Mesenteric fat pad (tissue), 1 donor: ENCODE measurements at places on chromosomes 7 and 10.

DNA sequence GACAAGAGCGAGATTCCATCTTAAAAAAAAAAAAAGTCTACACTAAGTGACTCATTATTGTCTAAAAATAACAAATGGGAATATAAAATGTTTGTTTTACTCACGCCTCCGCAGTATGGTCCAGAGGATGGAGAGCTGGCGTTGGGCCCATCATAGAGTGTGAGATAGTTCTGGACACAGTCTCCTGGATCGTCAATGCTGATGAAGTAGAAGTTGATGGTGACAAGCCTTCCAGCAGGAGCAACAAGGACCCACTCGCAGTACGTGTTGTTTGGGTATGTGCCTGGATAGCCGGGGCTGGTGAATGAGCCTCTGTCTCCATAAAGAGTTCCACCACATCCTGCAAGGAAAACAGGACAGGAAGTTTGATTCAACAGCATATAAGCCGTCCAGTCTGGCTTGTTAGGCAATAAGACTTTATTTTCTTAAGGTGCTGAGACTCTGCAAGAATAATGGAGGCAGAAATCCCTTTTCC, 11.5 kb upstream of the RSU1 start:
- no peak for DNase-seq

GRCh38 chr10:43205681-43206390, 61.0 kb downstream of the RASGEF1A start:
- no peak for DNase-seq

DNA sequence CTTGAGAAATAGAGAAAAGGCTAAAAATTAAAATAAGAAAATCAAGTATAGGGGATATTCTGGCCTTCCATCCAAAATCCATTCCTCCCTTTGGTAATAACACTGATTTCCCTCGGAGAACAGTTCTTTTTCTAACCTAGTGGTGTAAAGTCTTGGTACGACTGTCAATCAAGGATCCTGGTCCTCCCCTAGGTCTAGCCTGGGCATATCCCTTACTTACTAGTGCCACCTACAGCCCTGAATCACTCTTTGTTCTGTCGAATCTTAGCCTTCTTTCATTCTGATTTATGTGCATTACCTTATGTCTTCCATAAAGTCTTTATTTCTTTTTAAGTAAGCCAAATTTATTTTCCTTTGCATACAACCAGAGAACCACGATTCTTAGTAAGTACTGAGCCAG, 298.7 kb upstream of the LRRTM3 start:
- no peak for DNase-seq

DNA sequence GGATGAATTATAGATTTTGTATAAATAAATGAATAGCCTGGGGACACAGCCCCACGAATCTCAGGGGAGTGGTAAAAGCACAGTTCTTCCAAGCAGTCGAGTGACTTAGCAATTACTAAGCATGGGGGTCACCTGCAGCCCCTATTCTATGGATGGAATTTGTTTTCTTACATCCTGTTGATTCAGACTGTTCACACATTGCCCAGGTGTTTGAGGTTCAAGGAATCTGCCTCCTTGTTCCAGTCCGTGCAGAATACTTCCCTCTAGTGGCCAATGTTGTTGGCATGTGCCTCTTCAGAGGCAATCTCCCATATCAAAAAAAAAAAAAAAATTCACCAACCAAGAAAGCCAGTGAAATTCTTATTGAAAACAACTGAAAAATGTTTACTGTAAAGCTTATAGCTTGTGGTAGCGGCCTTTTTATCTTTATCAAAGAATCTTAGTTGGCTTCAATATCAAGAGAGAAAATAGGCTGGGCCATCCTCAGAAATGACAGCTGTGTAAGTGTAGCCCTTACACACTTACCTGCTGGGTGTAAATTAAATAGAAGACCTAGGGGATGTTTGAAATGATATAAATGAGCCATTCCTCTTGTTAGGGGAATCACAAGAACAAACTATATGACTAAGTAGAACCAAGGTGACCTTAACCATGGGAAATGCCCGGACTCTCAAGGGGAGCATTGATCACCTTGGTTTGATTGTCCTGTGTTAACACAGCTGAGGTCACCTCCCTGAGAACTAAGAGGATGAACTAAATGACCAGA, 7.8 kb downstream of the LIPM start:
- DNase-seq = no peak

GRCh38 chr7:26670841-26671240, 193.5 kb downstream of the SKAP2 start:
- no peak for DNase-seq

- DNase-seq = no peak
Measured at GRCh38 chr10:125662584-125662983, 20.4 kb downstream of the TEX36 start.

DNA sequence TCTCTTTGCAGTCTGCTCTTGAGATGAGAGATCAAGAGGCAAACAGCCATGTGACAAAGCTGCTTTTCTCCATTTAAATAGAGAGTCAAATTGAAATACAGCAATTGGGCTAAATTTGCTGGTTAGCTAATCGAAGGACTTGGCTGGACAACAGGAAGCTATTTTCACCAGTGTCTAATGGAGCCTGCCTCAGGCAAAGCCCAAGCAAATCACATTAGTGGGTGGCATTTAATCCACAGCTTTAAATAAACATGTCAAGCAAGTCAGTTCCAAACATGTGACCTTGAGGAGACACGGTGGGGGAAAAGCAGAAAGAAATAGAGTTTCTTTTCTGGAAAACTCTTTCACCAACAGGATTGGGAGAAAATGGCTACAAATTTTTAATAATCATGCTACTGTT, 180.5 kb upstream of the AOAH start:
- no peak for DNase-seq

GRCh38 chr7:117411539-117411938, 15.8 kb downstream of the ASZ1 start:
- no peak for DNase-seq
